Iris pigment epithelial cell (primary cell): ENCODE measurements at places on chromosomes 1 and 21.
A peak's percentile ranks its signal among the peaks of the same experiment; 100 is the strongest.

- no peak for DNase-seq
These were observed 687.2 kb downstream of the MATN1 start for GRCh38 chr1:30036229-30036547.

DNA sequence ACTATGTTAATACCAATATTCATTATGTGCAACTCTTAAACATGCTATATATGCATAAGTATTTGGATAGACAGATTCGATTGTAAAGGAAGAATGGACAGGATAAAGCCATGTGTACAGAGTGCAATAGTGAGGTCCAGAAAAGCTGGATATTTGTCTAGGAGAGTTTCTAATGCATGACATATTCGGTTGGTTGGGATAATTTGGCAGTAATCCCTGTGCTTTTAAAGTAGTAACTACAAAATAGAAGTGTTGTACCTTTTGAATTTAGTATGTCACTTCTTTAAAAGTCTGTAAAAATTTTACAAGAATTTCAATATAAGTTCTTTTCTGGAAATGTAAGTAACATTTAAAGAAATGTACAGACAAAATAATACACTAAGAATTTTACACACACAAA, 774.5 kb downstream of the USP25 start:
- no peak for DNase-seq

GRCh38 chr1:35122311-35122710, 43.1 kb downstream of the ZMYM1 start:
- peak; percentile 18 for DNase-seq

DNA sequence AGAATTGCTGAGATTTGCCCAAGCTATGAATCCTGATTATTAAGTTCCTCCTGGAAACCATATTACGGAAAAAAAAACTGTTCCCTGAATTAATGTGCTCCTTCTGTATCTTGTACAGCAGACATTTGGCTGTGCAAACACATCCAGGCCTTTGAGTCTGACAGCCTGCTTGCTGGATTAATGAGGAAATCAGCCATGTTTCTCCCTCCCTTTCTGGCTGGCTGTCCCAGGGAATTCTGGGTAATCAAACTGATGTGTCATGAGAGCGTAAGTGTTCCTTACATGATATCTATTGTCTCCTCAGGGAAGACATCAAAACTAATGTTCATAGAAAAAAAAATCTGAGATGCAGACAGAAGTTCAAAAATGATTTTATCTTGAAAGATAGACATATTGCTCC, 18.8 kb downstream of the PGBD5 start:
- no peak for DNase-seq

DNA sequence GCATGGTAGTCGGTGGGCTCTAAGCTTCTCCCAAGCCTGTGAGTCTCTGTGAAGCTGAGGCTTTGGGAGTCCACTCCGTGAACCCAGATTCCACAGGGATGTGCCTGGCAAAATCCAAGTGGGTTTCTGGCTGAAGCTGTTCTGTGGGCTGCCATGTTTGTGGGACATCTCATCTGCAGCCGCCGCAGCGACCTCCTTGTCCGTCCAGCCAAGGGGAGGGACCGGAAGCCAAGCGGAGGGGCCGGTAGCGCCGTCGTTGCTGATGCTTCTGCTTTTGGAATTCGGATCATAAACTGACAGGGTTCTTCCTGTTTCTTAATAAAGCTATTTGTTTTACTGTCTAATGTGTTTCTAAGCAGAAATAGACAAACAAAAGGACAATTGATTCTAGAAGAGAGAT, 13.3 kb downstream of the KIF26B start:
- DNase-seq, result no peak

DNA sequence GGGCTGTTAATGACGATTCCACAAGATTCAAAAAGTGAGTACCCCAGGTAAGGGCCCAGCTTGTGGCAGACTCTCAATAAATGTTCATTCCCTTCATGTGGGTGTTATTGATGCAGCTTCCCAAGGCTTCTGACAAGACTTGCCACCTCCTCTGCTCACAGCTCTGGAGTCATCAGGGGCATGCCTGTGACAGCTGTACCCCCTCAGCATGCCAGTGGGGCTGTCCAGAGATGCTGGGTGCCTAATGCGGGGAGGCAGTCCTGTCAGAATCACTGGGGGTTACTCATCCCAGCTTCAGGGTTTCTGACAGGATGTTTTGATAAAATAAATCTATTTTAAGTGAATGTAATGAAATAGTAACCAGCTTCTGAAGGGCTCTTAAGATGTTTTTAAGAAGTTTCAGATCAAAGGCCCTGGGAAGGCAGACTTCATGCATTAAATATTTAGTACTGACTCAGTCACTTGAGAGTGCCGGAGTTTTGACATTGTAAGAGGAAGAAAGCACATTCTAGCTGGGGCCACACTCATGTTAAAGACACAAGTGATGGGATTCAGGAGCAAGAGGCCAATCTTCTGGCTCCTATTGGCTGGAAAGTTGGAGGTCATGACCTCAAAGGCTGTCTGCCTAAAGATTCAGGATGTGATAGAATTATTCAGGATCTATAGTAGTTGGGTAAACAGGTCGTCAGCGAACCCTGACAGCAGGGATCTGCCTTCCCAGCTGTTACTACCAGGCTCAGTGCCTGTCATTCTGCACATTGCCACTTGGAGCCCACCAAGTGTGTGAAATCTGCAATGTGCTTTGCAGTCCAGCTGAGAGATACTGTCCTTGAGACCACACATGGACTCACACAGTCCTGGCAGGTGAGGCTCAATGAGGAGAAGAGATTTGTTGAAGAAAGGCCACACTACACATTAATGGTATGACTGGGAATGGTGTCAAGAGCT, 239.6 kb upstream of the BEND5 start:
- DNase-seq, result no peak

DNA sequence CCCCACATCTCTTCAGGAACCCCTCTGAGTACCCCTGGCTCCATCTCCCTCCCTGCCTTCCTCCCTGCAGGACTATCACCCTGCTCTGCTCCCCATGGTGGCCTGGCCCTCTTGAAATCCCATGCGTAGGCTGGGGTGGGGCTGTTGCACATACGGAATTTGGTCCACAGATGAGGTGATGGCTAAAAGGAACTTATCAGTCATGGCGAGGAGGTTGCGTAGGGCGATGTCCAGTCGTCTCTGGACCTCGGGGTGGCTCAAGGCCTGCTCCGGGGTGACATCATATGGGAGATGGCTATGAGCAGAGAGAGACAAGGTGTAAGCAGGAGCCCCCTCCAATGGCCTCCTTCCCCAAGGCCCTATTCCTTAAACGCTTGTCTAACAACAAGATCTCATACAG, 35.3 kb downstream of the IQGAP3 start:
- no peak for DNase-seq

- no peak for DNase-seq
These were observed 75.5 kb upstream of the GPR88 start for GRCh38 chr1:100462326-100463025.

GRCh38 chr1:176560681-176561080, 97.7 kb downstream of the PAPPA2 start:
- DNase-seq, result no peak

DNA sequence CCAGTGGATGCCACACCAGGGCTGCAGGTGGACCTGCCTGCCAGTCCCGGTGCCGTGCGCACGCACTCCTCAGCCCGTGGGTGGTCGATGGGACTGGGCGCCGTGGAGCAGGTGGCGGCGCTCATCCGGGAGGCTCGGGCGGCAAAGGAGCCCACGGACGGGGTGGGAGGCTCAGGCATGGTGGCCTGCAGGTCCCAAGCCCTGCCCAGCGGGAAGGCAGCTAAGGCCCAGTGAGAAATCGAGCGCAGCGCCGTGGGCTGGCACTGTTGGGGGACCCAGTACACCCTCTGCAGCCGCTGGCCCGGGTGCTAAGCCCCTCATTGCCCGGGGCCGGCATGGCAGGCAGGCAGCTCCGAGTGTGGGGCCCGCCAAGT, 1171.8 kb upstream of the B3GALT2 start:
- DNase-seq, result no peak

DNA sequence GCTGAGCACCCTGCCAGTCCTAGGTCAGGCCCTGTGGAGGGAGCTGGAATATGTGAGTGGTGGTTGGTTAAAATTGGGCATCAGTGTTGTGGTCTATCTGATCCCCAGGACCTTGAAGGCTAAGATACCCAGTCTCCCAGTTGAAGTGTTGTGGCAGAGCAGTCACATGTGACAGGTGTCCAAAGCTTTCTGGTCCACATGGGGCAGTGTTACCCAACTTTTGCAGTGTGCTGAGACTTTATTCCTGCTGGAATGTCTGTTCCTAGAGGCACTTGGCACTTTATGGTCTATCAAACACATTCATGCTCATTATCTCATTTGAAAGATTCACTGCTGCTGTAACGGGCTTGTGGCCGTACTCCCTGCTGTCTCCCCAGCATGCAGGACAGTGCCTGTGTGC, 21.0 kb upstream of the LORICRIN start:
- DNase-seq, result no peak

- no peak for DNase-seq
These were observed 17.8 kb upstream of the EPB41 start for GRCh38 chr1:28896609-28896986.

- no peak for DNase-seq
These were observed 1.1 kb downstream of the C1orf56 start for GRCh38 chr1:151048645-151049032.

- DNase-seq, result peak; percentile 9
These were observed 898 bp upstream of the PTGS2 start for GRCh38 chr1:186681121-186681520.

- no peak for DNase-seq
These were observed 52.1 kb upstream of the LGALS8 start for GRCh38 chr1:236471653-236472052.

GRCh38 chr1:110161849-110162248, 11.6 kb downstream of the SLC6A17 start:
- DNase-seq, result no peak

- DNase-seq, result no peak
These were observed 409.1 kb upstream of the KAZN start for GRCh38 chr1:14189381-14189780.

DNA sequence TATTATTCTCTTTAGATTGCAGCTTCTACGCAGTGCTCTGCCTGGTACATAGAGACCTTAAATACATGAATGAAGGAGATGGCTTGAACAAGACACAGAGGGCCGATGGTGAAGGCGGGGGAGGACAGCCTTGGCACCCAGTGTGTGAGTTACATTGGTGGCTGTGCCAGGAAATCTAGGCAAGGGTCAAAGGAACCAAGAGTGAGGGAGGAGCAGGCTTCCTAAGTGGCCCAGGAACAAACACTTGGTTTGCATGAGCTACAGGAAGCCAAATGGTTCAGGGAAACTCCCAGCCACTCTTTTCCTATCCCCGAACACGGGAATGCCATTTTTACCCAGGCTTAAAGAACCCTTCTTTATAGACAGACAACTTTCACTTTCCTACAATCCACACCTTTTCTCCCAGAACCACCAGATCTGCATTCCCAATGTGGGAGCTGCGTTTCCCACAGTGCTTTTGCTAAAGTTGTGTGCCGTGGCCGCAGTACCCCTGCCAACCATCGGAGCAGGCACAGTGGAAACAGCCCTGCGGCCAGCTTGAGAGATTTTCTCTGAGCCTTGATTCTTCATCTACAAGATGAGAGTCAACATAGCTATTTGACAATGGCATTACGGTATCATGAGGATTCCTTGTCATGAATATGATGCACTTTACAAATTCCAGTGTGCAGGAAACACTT, 3.5 kb upstream of the CLEC20A start:
- no peak for DNase-seq

GRCh38 chr21:43775795-43776430, at the start of gene CSTB:
Gene CSTB (minus strand): TSS chr21:43776308. CDS start chr21:43776269, 39 bp downstream.
- peak; percentile 51 for DNase-seq

DNA sequence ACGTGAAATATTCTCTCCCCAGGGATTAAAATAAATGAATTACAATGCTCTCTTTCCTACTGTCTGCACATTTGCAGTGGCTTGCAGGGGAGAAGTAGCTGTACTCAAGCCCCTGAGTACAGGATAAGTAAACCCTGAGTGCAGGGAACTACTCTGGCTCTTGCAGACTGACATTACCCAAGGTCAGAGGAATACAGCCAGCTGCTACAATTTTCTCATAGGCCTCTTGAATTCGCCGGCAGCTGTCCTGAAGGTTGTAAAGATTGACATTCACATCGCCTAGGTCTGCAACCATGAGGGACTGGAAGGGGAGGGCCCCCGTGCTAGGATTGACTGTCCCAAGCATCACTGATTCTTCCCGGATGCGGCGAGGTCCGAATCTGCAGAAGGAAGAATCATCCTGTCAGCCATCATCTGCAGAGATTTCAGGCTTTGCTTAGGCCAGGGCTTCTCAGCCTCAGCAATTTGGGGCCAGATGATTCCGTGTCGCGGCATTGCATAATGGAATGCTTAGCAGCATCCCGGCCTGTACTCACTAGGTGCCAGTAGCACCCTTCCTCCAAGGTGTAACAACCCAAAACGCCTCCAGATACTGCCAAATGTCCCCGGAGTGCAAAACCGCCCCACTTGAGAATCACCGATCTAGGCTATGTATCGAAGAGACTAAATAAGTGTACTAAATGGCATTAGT, 1.7 kb downstream of the AGMAT start:
- no peak for DNase-seq

GRCh38 chr1:244447024-244447423, 4.7 kb downstream of the ADSS2 start:
- DNase-seq, result no peak

- peak; percentile 47 for DNase-seq
These were observed 300 bp downstream of the USP24 start for GRCh38 chr1:55214934-55215193.

DNA sequence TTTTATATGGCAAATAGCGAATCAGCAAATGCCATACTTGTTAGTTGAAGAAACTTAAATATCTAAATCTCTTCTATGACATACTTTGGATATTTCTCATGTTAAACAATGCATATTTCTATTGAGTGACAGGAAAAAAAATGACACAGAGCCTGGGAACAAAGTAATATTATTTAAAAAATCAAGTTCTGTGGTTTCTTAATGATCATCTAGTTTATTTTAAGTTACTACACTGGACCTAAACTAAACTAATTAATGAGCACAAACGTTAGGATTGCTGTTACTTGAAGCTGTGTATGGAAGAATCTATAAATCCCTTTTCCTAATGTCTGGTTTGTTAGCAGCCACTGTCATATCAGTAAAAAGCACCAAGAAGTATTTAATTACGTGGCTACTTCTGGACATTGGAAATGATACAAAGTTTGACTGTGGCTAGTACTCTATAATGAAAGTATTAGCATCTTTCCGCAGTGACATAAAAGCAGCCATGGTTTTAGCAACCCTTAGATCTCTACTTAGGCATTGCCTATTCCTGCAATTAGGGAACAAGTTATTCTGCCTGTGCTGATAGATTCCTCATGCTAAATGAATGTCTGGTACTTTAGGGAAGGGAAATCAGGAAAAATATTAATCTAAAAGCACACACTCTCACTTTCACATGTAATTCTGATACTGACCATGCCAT, 981.7 kb upstream of the B3GALT2 start:
- DNase-seq, result no peak

DNA sequence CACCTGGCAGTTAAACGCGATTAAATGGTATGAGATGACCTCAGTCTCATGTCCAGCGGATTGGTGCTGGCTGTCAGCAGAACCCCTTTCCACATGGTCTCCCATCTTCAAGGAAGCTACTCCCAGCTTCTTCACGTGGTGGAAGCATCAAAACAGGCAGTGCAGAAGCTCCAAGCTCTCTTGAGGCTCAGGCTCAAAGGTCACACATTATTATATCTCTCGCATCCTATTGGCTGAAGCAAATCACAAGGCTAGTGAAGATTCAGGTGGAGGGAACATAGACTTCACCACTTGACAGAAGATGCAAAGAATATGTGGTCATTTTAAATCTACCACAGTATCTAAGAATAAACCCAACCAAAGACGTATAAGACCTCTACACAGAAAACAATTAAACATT, 181.9 kb downstream of the VPS13D start:
- no peak for DNase-seq

GRCh38 chr1:84259376-84259775, 42.1 kb upstream of the SAMD13 start:
- no peak for DNase-seq
